ENCODE measurements at places on chromosomes 13 and 19. TPM values are rescaled to one million over a fixed set of nuclear protein-coding genes. Genes with fewer than 3 reads are reported as not detected.

The LRRC63 gene
- total RNA-seq = 0.90 TPM

The RASA3 gene
- 8.0 TPM for total RNA-seq

The CGB3 gene
- total RNA-seq = not detected

The PSG3 gene
- 0.22 TPM for total RNA-seq

The LILRB3 gene
- total RNA-seq = 11.7 TPM

The CGB8 gene
- not detected for total RNA-seq

The CYP4F22 gene
- 0.34 TPM for total RNA-seq

The EBI3 gene
- total RNA-seq = 1.2 TPM

The FFAR2 gene
- not detected for total RNA-seq

The TMEM86B gene
- total RNA-seq = 5.1 TPM

The ICAM3 gene
- total RNA-seq = 13.1 TPM

The MZT1 gene
- total RNA-seq = 10.2 TPM

The ALG5 gene
- total RNA-seq = 36.2 TPM

The SHISA2 gene
- total RNA-seq = 2.6 TPM

The SSC5D gene
- 5.4 TPM for total RNA-seq

The SPTBN4 gene
- 3.2 TPM for total RNA-seq

The POSTN gene
- total RNA-seq = 1.8 TPM

The LYPD5 gene
- 1.4 TPM for total RNA-seq

The RGL3 gene
- 12.7 TPM for total RNA-seq

The PRR19 gene
- total RNA-seq = 1.7 TPM

The HTR2A gene
- total RNA-seq = 0.06 TPM

The MLLT1 gene
- 17.0 TPM for total RNA-seq

The LYPD3 gene
- total RNA-seq = 1.2 TPM

All from adrenal gland (tissue), 19 donors.